ENCODE measurements at places on chromosomes 4 and X.
A peak's percentile ranks its signal among the peaks of the same experiment; 100 is the strongest.

DNA sequence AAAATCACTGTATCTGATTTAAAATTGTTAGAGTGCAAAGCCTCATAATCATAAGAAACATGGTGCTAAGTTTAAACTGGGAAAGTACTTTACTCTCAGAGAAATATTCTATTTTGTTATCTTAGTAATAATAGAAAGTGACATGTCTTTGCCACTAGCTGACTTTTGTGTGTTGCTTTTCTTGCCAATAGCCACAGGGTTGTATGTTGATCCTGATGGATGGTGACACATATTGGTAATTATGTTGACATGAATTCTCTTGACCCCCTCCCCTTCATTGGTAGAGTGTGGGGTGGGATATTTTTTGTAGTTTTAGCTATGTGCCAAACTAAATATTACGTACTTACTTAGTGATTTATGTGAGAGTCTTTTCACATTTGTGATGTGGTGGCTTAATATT is 103.1 kb upstream of the MAP9 start:
- DNase-seq = no peak

- DNase-seq = peak; percentile 92
These were observed 46.4 kb downstream of the ASMT start for GRCh38 chrX:1661048-1661921.

DNA sequence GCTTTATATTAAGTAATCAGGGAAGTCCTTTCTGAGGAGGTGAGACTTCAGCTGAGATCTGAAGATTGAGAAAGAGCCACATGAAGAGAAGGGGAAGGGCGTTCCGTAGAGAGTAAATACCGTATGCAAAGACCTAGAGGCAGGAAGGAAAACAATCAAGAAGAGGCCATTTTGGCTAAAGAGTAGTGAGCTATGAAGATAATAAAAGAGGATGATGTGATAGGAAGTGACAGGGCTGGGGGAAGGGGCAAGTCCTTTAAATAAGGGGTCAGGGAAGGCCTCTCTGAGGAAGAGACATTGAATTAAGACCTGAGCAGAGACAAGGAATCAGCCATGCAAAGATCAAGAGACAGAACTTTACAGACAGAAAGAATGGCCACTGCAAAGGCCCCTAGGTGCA is 86.2 kb downstream of the ZIC3 start:
- no peak for DNase-seq

DNA sequence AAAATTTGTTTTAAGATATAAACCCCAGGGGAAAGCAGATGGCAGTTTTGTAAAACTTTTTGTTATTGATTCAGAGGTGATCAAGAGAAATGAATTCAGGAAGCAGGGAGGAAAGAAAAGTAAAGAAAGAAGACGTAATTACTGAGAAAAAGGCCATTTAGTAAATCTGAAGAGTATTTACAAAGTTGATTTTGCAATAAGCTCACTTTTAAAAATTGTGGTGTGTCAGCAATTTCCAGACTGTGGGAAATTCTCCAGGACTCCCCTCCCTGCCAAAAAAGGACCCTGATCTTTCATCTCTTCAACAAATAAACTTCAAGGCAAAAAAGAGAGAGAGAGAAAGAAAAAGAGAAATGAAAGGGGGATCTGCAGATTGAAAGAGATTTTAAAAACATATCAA is 36.6 kb downstream of the PCYT1B start:
- DNase-seq = no peak

DNA sequence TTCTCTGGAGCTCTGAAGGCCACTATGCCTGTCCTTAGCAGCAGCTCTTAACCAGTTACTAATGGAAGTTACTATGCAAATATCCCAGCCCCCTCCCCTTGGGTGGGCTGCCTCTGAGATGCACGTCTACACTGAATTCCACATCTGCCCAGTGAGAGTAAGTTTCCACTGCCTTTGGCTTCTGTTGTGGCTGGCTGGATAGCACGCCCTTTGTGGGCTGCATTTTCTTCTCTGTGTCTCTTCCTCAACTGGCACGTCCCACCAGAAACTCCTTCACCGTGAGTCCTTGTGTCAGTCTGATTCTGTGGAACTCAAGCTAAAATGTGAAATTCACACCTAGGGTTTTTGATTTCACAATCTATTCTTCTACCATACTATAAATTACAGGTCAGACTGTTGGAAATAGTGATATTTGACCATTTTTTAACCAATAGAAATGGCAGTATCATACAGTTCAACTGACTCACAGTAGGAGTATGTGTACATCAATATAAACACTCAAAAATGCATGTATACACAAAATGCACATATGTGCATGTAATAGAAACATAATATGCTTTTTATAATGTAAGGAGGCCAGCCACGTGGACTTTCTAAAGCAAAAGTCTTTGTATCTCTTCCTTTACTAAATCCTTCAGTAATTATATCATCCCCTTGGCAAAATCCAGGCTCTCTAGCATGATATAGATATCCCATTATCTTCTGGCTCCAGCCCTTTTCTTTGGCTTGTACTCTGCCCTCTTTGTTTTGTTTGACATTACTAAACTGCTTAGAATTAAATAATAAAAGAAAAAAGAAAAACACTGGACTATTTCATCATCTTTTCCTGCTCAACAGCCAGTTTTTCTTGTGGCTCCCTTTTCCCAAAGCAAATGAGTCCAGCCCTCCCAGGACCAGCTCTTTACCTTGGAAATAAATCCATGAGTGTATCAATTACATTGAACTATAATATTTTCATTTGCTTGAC is 33.2 kb upstream of the LDB2 start:
- no peak for DNase-seq

GRCh38 chrX:69564665-69565064 is 51.2 kb upstream of the EDA start:
- DNase-seq = no peak

DNA sequence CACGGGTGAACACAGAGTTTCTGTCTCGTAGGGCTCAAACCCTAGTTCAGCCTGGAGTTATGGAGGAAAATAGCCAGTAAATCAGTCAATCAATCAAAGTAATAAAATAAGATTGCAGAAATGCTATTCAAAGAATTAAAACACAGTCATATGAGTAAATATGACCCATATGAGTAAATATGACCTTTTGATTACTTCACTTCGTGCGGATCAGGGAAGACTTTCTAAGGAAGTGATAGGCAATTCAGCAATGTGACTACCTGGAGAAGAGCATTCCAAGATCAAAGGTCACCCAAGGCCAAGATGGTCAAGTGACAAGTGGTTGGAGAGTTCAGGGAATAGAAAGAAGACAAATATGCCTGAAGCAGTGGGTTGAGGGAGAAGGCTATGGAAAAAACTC is 722.6 kb downstream of the ADGRL3 start:
- DNase-seq = no peak

GRCh38 chr4:75180217-75180616 is 247.3 kb downstream of the PARM1 start:
- DNase-seq = no peak

DNA sequence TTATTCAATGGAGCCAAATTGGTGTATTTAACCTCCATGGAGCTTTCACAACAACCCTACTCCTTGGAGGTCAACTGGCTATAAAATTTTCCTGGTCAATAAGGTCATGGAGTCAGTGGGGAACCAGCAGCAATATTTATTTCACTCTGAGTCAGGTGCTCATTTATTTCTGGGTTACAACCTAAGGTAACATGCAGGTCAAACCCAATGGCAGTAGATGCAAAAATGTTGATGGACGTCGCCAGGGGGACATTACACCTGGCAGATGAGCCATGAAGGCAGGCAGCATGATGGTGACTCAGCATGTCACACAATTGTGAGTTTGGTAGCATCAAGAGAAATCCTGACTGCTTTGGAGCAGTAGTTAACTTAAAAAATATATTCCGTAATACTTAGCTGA is 514.1 kb downstream of the IL15 start:
- DNase-seq = no peak

DNA sequence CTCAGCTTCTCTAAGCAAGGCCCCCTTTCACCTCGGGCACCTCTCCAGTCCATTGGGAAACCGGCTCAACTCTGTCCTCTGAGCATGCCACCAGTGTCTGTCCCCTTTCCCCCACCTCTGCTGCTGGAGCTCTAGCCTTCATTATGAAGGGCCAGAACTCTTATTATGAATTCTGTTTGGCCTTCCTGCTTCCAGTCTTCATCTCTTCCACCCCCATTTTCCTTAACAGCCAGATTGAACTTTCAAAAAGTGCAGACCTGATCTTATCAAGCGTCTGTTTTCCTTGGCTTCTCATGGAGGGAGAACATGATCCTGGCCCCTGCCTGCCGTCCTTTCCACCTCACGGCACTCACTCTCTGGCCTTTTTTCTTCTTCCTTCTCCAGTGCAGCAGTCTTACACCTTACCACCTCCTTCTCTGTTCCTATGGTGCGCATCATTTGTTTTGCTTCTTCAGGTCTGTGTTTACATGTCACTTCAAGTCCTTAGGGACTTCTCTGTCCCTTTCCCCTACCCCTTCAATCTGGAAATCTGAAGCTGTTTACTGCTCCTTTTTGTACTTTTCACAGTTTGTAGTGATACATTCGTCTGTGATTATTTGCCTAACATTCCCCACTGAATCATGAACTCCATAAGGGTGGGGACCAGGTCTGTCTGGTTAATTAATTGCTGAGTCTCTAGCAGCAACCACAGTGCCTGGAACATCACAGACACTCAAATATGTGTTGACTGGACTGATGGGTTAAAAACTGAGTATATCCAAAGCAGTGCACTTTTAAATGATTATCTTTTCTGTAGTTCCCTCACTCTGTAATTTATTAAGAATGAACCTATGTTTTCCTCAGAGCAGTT is 55.8 kb downstream of the FNIP2 start:
- no peak for DNase-seq

GRCh38 chr4:175790083-175790482 is 22.0 kb downstream of the GPM6A start:
- DNase-seq = no peak

DNA sequence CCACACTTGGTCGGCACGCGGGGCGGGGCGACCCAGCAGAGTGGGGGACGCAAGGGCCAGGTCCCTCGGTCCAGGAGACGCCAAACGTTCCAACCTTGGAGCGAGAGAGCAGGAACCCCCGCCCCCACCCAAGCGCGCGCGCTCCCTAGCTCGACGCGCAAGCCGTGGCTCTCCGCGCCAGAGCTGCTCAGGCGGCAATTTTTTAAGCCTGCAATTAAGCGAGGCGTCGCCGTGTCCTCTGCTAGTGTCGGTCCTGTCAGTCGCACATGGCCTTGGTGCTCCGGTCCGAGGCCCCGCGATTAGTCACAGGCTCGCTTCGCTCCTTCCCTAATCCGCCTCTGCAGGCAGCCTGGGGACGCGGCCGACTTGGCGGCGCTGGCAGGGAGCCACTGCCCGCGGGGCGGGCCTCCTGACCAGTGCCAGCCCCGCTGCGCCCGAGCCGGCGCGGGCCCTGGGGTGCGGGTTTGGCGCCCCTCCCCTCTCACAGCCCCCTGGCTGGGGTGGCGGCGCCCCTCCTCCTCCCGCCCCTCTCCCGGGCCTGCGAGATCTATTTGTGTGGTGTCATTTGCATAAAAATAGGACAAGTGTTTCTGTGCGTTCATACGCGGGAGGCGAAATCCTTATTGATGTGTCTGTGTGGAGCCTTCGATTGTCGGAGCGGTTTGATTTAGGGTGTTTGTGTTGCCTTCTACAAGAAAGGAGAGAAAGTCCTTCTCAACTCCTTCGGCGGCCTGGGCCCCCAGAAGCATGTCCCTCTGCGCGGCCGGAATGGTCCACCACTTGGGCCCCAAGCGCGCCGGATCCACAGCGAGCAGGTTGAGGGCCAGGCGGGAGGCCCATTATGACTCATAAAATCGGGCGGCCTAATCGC is 9.8 kb upstream of the BCOR start:
- peak; percentile 61 for DNase-seq

DNA sequence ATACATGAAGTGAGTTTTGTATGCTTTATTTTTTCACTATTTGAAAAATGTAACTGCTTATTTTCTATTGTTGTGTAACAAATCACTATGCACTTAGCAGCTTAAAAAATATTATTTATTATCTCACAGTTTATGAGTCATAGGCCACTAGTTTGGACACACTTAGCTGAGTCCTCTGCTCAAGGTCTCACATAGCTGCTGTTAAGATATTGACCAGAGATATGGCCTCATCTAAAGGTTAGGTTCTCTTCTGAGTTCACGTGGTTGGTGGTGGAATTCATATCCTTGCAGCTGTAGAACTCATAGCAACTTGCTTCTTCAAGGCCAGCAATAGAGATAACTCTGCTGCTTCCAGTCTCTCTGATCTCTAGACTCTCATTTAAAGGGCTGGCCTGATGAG is 534.4 kb downstream of the SPRY1 start:
- no peak for DNase-seq

DNA sequence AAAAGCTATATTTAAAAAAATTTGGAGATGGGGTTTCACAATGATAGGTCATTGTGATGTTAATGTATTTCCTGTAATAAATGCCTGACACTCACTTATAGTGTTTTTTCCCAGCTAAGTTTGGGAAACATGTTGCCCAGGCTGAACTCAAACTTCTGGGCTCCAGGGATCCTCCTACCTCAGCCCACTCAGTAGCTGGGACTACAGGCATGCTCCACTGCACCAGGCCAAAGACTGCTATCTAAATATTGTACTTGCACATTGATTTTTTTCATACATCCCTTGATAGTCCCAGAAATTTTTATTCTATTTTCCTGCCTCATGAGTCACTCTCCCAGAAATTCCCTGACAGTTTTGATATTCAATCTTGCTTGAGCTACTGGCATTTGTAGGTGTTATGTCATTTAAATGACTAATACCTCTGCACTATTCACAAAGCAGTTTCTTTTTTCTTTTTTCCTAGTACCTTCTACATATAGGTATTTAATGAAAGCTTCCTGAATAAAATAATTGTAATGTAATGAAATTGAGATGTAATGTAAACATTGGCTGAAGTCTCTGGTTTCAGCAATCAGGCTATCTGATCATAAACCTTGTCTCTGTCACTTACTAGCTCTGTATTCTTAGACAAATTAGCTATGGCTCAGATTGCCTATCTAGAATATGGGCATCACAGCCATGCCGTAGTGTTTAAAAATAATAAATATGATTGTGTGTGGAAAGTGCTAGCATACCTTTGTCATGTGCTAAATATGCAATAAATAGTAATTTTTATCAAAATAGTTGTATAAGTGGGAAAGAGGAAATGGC is 1973.0 kb upstream of the AGA start:
- no peak for DNase-seq

DNA sequence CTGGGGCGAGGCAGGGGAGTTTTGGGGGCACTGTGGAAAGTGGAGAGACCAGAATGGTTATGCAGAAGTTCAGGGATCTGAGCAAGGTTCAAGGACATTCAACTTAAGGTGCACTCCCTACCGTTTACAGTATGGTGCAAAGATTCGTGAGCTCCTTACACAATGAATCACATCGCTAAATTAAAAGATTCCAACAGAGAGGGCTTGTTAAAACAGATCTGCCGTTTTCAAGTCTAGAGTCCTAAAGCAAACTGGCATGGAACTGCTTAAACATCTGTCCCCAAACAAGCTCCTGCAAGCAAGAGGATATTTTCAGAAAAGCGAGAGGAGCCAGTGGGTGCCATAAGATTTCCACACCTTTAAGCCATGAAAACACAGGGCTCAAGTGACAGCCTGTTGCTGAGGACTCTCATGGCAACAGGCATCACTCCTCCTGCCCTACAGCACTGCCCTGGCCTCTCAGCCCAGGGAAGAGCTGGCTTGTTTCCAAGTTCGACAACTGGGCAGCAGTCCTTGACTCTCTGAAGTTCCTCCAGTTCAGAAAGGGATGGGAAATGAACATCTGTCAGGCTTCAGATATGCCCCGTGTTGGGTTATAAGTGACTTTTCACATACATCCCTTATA is 10.0 kb downstream of the FAM184B start:
- no peak for DNase-seq

All from GM13977 (cell line).